ENCODE measurements at places on chromosomes 6 and 20.

- peak; percentile 82 for DNase-seq
These were observed 54.4 kb upstream of the ZNF337 start for GRCh38 chr20:25750765-25751696.

DNA sequence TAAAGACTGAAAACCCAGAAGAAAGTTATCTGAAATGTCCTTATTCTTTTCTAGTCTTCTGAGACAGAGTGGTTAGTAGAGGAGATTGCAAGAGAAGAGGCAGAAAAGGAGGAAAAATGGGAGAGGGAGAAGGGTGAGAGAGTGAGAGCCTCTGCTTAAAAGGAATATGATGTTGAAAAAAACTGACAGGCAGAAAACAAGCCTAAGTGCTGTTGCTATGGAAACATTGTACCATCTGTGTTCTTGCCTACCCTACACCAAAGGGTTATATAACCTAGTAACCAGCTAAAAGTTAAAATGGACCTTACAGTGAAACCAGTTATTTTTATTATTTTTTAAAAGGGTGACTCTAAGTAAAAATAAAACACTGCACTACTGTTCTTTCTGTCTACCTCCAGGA is 28.3 kb upstream of the SH3BGRL2 start:
- no peak for DNase-seq

DNA sequence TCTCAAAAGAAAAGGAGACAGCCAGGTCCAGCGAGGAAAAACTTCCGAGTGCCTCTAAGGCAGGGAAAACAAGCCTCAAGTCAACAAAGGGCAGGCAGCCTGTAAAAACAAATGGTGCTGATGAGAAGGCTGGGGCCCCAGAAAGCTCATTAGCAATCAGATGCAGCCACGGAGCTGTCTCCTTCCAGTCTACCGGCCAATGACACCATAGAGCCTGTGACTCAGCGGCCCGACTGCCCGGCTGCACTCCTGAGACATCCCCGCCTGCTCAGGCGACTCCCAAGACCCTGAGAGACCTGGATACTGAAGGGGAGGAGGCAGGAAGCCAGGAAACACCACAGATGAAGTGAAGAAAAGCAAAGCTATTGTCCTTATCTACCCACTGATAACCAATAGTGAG is 120.1 kb upstream of the HDDC2 start:
- peak; percentile 61 for DNase-seq

DNA sequence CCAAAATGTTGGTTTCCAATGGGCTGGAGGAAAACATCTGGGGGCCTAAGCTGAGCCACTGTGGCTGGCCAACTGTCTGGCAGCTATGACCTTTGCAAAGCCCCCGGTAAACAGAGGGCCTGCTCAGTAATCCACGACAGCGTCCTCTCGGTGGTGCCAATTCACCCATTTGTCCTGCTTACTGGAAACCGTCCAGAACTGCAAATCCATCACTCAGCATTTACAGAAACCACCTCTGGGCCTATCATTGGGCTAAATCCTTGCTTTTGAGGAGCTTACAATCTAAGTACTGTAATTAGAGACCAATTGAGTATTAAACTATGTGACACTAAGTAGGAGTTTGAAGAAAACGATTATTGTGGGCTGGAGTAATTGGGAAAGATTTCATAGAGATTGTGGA is 31.0 kb downstream of the ADAT2 start:
- no peak for DNase-seq

DNA sequence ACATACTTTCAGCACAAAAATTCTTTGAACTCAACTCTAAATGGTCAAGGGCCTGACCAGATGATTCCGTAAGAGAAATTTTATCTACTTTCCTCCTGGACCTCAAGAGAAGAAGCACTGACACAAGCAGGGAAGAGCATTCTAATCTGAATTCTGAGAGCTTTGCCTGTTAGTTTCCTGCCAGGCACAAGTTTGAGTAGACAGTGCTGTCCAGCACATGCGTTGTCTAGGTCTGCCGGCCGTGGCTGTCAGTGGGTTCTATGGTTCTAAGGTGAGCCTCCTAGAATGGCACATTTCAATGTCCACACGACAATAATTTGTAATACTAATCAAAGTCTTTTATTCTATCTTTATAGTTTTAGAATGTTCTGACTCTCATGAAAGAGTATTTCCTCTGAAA is 91.9 kb downstream of the RFPL4B start:
- DNase-seq = no peak

DNA sequence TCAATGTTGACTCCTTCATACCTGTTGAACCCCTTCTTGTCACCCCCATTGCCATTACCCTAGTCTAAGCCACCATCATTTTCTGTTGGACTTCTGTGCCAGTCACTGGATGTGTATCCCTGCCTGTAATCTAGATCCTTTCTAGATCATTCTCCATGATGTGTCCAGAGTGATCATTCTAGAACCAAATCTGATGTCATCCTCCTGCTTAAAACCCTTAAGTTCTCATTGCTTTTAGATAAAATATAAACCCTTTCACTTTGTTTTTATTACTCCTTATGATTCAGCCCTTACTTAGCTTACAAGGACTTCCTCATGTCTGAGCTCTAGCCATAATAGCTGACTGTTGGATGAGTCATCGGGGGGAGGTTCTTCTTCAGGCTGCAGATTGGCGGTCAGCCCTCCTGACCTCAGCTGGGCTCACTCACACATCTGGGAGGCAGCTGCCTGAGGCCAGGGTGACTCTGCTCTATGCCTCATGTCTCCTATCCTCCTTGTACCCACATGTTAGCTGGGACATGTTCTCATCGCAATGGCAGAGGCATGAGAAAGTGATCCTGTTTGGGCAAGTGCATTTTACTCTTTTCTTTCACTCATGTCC is 287.6 kb downstream of the ESR1 start:
- DNase-seq = peak; percentile 45

GRCh38 chr20:49799698-49800097 is 12.9 kb upstream of the SLC9A8 start:
- no peak for DNase-seq
